Mesothelial cell of epicardium (in vitro differentiated cells): ENCODE measurements at places on chromosomes 5 and 9.
A peak's percentile ranks its signal among the peaks of the same experiment; 100 is the strongest.

DNA sequence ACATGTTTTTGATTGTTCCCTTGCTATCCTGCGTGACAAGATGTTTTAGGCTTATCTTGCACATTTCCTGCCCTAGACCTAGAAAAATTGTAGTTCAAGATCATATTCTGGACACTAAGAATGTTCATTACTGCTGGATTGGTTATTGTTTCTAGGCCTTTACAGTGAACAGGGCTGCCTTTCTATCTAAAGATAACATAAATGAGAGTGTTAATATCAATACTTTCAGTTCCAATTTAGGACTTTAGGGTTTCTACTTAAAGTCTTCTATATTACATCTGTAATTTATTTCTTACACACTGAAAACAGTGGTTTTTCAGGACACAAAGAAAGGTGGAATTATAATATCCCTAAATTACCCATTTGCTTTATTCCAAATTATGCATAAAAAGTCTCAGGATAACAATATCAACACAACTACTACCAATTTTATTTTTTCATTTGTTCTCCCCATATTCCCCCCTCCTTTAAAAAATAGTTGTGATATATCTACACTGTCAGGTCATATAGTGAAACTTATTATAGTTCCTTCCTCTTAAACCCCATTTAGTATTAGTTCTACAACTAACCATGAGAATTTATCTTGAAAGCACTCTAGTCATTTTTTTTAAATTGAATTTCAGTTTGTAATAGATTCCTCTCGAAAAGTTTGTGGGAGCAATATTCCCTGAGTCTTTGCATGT is 293.9 kb upstream of the RIOK2 start:
- DNase-seq: no peak

DNA sequence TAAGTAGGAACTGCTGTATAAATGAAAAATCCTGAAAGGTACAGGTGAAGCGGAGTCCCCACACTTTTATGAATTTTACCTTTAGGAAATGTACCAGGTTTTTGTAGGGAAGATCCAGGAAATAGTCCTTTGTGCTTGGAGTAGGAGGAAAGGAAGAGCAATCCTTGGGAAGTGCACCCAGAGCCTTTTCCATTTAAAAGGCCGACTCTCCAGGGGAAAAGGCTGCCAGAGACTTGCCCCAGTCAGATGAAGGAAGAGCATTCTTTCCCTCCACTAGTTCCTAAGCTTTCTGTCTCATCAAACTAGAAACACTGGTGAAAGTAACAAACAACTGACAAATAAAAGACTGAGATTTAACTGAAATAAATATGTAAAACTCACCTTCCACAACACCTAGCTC is 779.4 kb upstream of the CDH6 start:
- DNase-seq: no peak

- no peak for DNase-seq
Observed at GRCh38 chr5:103808464-103809106, 246.0 kb upstream of the NUDT12 start.

- DNase-seq: no peak
Observed at GRCh38 chr5:128674837-128675446, 136.9 kb upstream of the FBN2 start.

- no peak for DNase-seq
Observed at GRCh38 chr5:38551030-38552017, 5.1 kb downstream of the LIFR start.

GRCh38 chr5:139404484-139404840 is 573 bp upstream of the SPATA24 start:
- no peak for DNase-seq

DNA sequence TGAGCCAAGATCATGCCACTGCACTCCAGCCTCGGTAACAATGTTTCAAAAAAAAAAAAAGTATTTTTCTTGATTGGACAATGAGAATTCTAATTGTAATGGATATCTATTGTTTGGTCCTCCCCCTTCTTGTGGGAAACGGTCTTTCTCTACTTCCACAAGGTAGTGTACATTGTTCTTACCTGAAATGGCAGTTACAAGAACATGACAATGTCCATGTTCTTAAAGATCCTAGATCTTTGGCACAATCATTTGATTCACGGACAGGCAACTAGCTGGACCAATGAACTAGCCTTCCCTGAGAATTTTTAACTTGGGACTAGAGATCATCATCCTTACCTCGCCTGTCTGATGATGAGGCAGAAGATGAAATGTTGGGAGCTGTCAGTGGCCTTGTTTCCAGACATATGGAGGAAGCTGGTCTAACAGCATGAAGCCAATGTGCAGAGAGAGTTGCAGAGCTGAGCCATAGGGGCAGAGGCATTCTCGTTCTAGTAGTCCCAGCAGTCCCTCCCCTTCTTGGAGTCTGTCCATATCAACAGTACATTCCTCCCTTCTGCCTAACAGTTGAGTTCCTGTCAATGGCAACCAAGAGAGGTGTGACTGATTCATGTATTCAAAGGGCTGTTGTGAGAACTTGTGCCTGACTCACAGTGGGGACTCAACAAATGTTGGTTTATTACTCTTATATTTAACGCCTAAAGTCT is 2.1 kb upstream of the MARCHF6 start:
- DNase-seq: no peak

DNA sequence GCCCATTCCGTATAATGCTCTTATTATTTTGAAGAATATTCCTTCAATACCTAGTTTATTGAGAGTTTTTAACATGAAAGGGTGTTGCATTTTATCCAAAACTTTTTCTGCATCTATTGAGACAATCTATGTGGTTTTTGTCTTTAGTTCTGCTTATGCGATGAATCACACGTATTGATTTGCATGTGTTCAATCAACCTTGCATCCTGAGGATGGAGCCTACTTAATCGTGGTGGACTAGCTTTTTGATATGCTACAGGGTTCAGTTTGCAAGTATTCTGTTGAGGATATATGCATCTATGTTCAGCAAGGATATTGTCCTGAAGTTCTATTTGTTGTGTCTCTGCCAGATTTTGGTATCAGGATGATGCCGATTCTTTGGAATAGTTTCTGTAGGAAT is 1070.3 kb upstream of the CDH18 start:
- DNase-seq: no peak

DNA sequence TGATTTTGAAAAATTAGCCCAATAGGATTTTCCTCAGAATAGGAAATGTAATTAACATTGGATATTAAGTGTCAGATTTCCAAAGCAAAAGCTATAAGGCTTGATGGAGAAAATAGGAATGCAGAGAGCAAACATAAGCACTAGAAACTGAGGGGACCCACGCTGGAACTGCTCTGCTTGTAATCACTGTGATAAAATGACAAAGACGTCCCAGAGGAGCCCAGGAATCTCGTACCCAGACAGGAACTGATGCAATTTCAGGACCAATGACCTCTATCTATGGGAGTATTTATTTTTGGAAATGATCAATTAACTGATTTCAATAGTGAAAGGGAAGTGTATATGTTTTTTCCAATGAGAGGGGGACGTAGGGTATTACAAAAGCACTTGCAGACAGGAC is 714.5 kb upstream of the WWC1 start:
- DNase-seq: no peak

- no peak for DNase-seq
Observed at GRCh38 chr5:97042996-97043395, 99.4 kb downstream of the LIX1 start.

DNA sequence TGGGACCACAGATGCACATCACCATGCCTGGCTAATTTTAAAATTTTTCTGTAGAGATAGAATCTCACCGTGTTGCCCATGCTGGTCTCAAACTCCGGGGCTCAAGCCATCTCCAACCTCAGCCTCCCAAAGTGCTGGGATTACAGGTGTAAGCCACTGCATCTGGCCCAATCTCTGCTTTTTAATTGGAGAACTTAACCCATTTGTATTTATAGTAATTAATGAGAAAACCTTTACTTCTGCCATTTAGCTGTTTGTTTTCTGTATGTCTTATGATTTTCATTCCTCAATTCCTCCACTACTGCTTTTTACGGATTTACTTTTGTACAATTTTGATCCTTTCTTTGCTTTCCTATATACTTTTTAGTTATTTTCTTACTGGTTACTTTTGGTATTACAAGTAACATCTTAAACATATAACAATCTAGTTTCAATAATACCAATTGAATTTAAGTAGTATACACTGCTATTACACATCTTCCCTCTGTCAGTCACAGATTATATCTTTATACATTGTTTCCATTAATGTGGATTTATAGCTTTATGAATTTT is 26.1 kb downstream of the RALGDS start:
- no peak for DNase-seq

- DNase-seq: no peak
Observed at GRCh38 chr9:72412483-72413040, 47.6 kb upstream of the ZFAND5 start.

GRCh38 chr5:448061-448765 is 5.2 kb downstream of the EXOC3 start:
- DNase-seq: no peak

- DNase-seq: peak; percentile 48
Observed at GRCh38 chr9:35954942-35955546, 2.9 kb downstream of the OR2S2 start.

DNA sequence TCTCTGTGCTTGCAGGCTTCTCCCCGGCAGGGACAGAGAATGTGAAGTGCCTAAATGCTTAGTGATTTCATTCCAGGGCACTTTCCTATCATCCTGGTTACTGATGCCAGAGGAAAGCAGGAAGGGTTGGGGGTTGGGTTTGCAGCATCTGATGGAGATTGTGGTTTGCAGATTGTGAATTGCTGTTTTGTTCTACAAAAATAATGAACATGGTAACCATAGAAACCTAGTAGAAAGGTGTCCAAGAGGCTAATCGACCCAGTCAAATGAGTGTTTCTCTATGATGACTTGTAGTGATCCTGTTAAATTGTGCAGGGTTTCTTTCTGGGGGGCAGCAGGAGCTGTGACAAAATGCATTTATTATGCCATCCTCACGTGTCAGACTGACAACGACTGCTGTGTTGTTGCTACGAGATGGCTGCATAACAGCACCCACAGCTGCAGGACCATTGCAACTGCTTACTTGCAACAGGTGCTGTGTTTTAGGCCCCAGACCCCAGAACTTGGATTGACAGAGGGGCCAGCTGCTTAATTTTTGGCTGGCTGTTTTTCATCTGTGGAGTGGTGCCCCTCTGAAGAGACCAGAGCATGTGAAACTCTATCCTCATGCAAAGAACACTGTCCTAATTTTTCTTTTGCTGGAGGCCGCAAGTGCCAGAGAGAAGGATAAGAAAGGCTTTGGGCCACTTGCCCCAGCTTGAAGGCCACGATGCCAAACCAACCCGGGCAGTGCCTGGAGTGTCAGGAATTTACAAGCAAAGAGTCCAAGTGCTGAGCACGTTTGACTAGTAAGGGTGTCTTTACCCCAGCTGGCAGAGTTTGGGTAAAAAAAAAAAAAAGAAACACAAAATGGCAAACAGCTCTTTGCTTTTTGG is 397.8 kb downstream of the GADD45G start:
- no peak for DNase-seq

- no peak for DNase-seq
Observed at GRCh38 chr5:96388176-96388575, 44.9 kb downstream of the PCSK1 start.

DNA sequence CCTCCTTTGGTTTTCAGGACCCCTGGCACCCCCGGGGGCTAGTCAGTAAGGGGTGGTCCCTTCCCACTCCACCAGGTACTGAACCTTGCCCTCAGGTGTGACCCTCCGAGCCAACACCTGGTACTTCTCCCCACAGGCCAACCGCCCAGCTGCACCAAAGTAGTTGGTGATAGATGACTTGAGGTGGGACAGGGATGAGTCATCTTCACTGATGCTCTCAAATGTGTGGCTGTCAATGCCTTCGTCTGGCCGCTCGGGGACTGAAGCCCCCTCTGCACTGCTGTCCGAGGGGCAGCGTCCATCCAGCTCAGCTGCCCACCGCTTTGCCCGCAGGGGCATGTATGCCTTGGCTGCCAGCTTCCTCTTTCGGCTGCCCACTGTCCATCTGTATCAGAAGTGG is 15.2 kb upstream of the PSMD5 start:
- DNase-seq: no peak

DNA sequence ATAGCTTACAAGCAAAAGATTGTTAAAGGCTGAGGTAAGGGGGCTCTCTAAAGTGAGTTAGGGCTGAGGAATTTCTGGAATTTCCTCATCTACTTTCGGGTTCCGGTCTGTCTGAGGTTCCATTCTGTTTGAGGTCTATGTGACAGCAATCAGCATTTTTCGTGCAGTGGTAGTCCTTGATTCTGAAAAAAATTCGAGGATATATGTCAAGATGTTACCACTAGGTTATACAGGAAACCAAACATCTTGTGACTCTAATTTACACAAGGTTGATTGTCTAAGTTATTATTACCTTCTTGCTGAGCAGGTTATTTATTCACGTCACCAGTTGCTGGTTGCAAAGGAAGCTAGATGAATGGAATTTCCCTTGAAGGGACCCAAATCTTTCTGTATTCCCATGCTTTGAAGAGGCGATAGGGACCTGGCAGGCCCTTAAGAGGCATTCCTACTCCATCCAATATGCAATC is 35.2 kb downstream of the RLN2 start:
- DNase-seq: no peak

- DNase-seq: no peak
Observed at GRCh38 chr5:54519509-54519876, 1.9 kb downstream of the SNX18 start.

DNA sequence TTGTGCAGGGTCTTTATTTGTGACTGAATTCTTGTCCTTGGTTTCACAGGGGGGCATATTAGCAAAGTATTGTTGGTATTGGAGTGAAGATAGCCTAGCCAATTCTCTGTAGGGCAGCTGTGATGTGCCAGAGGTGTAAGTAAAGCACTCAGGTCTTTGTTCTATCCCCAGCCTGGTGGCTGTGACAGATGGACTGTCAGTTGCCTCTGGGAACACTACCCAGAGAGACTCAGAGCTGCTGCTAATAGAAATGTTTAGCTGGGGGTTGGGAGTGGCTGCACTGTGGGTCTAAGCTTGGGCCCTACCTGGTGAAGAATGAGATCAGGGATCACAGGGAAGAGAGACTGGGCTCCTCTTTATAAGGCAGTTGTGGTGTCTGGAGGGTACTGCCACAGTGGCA is 1006.5 kb upstream of the TYRP1 start:
- no peak for DNase-seq

DNA sequence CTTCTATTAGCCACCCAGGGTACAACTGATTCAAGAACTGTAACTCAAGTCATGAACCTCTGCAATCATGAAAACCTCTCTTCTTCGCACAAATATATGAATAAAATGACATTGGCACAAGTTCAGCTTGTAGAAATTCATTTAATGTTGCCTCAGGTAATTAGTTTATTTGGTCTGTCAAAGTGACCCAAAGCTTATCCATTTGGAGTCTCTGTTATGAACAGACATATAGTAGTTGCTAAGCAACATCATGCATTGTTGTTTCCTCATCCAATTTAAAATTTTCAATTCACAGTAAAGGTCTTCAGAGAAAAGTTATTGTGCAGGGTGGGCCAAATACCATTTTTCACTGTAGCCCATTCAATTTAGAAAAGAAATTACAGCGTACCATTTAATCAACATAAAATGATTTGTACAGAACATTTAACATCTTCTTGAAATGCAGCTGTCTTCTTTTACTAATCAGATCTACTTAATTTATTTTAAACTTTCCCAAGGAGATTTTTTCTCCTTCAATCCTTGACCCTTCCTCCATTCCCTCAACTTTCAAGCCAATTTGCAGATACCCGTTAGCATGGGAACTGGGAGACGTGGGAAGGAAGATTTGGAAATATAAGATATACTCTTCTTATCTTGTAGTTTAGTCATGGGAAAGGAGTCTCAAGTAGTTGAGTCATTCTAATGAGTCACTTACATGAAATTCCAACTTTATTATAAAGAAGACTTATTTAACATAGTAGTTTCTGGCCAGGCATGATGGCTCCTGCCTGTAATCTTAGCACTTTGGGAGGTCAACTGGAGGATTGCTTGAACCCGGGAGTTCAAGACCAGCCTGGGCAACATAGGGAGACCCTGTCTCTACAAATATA is 231.3 kb downstream of the ATPSCKMT start:
- no peak for DNase-seq
